ENCODE measurements at places on chromosomes 5 and 9.

- DNase-seq: no peak
These were observed 124.6 kb downstream of the ARHGAP26 start for GRCh38 chr5:142894749-142895148.

GRCh38 chr9:104633976-104634520 lies 16.0 kb upstream of the OR13C9 start:
- no peak for DNase-seq

- no peak for DNase-seq
These were observed 11.0 kb upstream of the MTMR12 start for GRCh38 chr5:32323741-32324140.

- DNase-seq: no peak
These were observed 17.1 kb upstream of the POU4F3 start for GRCh38 chr5:146321571-146321970.

- no peak for DNase-seq
These were observed 270.2 kb upstream of the MVB12B start for GRCh38 chr9:126056312-126057021.

GRCh38 chr5:56264417-56265025 lies 31.4 kb upstream of the ANKRD55 start:
- peak; percentile 6 for DNase-seq

Measured in activated T-cell treated with anti-CD3 and anti-CD28 coated beads for 48 hours (primary cell).